ENCODE measurements at places on chromosomes 13 and 19.

GRCh38 chr13:52644108-52644507 lies 1.9 kb downstream of the HNRNPA1L2 start:
- no peak for DNase-seq

- DNase-seq: no peak
Measured at GRCh38 chr19:2012941-2013682, 2.4 kb downstream of the BTBD2 start.

- no peak for DNase-seq
Measured at GRCh38 chr19:423691-424466, 14.9 kb upstream of the C2CD4C start.

GRCh38 chr19:32018014-32018413 lies 327.4 kb upstream of the ZNF507 start:
- DNase-seq: no peak

GRCh38 chr19:5152767-5153532 lies 184.0 kb downstream of the KDM4B start:
- no peak for DNase-seq

DNA sequence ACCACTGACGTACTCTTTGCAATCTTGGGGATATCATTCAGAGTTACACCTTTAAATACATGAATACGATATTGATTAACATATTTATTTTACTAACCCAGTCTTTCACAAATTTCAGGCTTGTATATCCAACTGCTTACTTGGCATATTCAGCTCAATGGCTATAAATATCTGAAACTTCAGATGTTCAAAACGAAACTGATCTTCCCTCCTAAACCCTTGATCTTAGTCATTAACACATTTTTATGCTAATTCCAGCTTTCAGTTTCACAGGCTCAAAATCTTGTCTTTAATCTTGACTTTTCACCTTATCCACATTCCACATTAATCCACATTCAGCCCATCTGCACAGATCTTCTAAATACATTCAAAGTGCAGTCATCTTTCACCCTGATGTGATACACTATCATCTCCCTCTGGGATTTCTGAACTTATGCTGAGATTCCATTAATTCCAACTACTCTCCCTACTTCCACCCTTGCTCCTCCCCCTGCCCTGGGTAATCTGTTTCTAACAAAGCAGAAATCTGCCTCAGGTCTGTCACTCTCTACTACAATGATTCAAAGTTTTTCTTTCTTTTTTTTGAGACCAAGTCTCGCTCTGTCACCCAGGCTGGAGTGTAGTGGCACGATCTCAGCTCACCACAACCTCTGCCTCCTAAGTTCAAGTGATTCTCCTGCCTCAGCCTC lies 387.2 kb downstream of the GPC5 start:
- no peak for DNase-seq

DNA sequence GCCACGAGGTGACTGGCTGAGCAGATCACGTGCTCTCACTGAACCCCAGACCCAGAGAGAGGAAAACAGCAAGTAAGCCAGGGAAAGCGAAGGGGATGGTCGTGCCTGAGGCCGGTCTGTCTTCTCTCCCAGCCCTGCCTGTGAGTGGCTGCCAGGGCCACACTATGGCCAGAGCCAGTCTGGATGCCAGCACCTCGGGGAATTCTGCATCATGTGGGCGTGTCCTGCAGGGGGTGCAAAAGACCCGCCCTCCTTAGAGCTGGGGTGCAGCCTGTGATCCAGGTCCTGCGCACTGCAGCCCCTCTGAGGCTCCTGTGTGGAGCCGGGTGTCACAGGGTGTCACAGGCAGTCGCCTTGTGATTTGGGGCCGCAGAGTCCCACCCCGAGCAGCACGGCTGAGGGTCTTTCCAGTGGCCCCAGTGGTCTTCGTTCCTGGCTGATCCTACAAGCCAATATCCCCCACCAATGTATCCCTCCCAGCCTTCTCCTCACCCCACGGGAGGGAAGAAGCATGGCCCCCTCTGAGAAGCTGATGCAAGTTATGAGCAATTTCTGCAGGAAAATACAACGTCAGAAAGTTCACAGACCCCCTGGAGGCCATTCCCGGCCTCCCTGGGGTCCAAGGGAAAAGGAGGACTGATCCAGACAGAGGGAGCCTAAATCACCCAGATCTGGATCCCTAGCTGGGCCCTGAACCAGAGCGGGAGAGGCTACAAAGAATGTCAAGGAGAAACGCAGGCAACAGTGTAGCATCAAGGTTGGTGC lies 7.7 kb downstream of the PPP1R12C start:
- DNase-seq: no peak

GRCh38 chr19:2289714-2290435 lies 7.9 kb upstream of the PEAK3 start:
- DNase-seq: no peak

DNA sequence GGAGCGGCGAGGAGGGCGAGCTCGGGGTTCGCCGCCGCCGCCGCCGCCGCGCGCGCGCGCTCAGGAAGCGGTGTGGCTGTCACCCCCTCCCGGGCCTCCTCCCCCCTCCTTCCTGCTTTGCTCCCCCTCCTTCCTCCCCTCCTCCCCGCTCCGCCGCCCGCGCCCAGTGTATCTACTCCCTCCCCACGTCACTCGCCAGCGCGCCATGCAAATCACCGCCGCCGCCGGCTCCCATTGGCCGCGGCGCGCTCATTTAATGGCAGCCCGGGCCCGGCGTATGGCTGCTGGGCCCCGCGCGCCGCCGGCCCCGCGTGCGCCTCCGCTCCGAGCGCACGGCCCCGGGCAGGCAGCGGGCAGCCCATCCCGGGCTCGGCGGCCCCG lies 335 bp upstream of the SOX1 start:
- peak; percentile 31 for DNase-seq

- no peak for DNase-seq
Measured at GRCh38 chr19:38970664-38971532, 4.6 kb downstream of the FBXO17 start.

GRCh38 chr19:47471733-47472457 lies at the start of gene SLC8A2:
Gene SLC8A2, minus strand, starts transcription at chr19:47471893. Its CDS starts 5,490 bp downstream, at chr19:47466403.
- DNase-seq: peak; percentile 39

DNA sequence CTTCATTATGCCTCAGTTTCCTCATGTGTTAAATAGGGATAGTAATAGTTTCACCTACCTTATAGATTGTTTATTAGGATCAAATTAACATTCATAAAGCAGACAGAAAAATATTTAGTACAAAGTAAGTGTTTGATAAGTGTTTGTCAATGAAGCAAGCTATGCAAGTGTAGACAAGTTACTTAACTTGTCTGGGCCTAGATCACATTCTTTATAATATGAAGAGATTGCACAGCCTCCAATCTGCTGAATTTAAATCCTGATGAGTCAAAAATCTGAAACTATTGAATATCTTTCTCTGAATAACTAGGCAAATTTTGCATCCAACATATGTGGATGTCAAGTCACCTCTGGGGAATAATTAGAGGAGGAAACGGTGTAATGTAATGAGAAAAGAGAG lies 170.5 kb downstream of the MZT1 start:
- DNase-seq: no peak

GRCh38 chr19:41548954-41549688 lies 26.8 kb upstream of the CEACAM21 start:
- peak; percentile 42 for DNase-seq

DNA sequence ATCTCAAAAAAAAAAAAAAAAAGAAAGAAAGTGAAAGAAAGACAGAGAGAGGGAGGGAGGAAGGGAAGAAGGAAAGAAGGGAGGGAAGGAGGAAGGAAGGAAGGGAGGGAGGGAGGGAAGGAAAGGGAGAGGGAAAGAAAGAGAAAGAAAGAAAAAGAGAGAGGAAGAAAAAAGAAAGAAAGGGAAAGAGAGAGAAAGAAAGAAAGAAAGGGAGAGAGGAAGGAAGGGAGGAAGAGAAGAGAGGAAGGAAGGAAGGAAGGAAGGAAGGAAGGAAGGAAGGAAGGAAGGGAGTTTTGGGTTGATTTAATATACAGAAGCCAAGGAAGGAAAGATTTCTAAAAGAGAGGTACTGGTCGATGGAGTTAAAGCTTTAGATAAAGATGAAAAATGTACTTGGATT lies 28.8 kb downstream of the DEDD2 start:
- no peak for DNase-seq

DNA sequence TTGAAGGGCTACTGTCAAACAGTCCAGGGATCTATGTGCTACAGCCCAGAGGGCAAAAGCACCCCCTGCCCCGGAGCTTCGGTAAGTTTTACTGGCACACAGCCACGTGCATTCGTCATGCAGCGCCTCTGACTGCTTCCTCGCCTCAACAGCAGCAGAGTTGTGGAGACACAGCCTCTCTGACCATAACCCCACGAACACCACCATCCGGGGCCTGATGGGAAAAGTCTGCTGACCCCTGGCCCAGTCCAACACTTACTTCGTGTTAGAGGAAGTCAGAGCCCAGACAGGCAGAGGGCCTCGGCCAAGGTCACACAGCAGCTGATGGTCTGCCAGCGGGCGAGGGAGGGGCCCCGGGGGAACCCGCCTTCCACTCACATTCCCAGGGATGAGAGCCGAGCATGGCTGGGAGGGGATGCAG lies 5.1 kb downstream of the CBARP start:
- DNase-seq: no peak

DNA sequence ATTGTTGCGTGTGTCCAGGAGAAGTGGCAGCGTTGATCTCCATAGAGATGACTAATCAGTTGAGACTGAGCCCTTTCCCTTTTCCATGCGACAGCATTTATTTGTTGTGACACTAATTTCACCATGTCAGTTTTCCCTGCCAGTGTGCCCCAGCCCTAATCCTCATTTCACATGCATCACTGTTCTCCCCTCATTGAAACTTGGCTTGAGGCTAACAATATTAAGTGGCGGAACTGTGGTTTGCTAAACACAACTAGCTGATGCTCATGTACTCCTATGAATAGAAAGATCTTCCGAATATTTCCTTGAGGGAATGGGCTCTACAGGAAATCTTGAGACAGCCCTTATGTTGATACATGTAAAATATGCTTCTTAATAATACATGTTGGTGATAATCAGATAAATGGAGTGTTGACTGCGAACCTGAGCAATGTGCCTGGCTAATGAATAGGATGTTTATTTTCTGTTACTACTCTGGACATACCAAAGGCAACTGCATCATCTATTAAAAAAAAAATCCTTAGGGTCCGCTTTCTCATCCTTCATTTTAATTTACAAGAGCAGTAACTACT lies 258.6 kb downstream of the ATP8A2 start:
- no peak for DNase-seq

- no peak for DNase-seq
Measured at GRCh38 chr19:29697523-29698261, 17.4 kb downstream of the C19orf12 start.

DNA sequence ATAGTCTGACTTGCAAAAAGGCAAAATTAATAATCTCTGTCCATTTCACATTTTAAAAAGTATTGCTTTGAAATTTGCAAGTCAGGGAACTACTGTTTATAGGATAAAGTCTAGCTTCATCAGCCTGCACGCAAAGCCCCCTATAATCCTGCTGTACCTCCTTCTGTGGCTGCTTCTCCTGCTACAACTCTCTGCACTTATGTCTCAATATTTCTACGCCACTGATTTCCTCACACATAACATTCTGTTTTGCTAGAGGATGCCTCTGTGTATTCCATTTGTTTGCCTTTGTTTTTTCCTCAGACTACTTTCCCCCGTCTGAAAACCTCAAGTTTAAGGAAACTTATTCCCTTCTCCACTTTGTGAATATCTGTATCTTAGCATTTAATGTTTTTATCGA lies 389.9 kb downstream of the RFC3 start:
- DNase-seq: no peak

GRCh38 chr19:18865106-18865972 lies 30.6 kb downstream of the CERS1 start:
- DNase-seq: no peak

- no peak for DNase-seq
Measured at GRCh38 chr13:34435338-34435737, 506.7 kb upstream of the NBEA start.

- no peak for DNase-seq
Measured at GRCh38 chr13:97537110-97537509, 103.1 kb downstream of the RAP2A start.

DNA sequence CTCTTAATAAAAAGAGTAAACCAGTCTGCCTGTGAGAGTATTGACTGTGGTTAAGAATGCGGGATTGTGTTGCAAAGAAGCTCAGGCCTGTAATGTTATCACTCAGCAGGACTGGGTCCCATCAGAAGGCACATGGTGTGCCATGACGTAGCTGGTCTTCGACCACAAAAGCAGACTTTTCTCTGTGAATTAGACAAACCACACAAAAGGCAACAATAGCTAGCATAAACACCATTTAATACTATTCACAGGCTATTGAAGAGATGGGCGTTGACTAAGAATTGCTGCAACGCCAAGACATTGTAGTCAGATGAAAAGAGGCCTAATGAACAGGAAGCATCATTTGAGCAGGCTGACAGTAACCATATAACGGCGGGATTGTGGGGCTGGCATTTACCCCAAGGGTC lies 235.6 kb upstream of the SOX21 start:
- no peak for DNase-seq
